ENCODE measurements at places on chromosomes 2 and 18.

DNA sequence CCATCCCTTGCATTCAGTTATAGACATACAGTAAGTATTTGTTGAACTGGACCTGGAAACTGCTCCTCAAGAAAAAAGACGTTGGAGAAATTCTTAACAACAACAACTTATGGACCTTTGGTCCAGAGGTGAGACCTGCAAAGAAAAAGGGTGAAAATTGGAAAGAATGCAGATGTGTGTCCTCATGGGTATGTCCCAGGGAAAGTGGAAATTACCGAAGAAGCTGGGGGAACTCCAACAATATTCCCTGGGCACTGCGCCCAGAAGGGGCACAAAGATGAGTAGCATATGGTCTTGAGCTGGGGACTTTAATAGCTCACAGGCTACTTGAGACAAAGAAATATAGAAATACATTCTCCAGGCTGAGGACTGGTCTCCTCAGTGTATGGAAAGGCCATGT, 35.5 kb upstream of the YWHAQ start:
- no peak for DNase-seq

DNA sequence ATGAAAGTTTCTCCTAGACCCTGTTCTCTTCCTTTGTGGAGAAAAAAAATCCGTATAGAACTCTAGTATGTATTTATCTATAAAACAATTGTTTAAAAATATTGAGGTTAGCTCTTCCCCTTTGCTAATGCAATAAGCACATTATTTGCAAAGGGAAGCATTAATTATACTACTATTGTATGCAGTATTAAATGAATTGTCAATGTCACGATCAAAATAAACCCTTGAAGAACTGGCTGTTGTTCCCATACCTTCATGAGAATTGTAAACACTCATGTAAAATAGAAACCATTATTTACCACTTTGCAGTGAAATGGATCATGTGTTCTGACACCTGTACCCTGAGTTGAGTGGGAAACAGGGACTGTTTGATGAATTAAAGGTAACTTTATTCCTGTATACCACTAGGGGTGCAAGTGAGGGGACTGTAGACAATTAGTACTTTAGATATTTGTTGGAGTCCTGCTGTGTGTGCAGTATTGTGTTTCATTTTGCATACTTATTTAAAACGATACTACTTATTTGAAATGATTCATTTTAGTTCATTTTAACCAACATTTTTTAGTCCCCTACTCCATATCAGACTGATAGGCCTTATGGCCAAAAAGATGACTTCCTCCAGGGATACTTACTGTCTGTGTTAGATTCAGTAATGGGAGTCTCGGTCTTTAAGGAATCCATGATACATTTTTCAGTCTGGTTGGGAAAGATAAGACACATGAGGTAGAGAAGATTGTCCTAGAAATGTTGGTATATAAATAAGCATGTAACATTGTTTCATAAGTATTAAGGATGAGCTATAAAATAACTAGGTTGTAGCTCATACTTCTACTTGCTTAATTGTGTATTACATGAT, 7.9 kb downstream of the PKP4 start:
- DNase-seq, result no peak

DNA sequence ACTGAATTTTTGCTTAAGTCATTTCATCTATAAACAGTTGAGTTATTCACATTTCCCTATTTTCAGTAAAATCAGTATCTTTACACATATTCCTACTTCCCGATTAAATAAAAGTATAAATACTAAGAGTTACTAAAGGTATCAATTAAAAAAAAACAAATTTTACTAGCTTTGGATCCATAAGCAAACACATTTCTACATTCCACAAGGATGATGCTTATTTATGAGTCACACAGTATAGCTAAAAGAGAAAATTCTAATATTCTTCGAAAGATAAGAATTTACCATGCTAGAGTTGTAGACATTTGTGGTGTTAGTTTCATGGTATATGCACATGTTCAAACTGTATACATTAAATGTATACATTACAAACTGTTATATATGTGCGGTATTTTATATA, 23.7 kb downstream of the PGAP1 start:
- no peak for DNase-seq

DNA sequence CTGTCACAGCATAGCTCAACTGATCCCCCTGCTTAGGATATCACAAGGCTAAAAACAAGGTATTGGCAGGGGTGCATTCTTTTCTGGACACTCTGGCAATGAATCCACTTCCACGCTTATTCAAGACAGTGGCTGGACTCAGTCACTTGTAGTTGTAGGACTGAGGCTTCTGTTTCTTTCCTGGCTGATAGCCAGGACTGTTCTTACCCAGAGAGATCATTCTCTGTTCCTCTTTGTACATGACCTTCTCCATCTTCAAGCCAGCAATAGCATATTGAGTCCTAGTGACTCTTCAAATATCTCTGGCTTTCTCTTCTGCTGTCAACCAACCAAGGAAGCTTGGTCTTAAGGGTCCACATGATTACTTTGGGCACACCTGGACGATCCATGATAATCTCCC, 241.3 kb downstream of the RBM43 start:
- DNase-seq, result no peak

DNA sequence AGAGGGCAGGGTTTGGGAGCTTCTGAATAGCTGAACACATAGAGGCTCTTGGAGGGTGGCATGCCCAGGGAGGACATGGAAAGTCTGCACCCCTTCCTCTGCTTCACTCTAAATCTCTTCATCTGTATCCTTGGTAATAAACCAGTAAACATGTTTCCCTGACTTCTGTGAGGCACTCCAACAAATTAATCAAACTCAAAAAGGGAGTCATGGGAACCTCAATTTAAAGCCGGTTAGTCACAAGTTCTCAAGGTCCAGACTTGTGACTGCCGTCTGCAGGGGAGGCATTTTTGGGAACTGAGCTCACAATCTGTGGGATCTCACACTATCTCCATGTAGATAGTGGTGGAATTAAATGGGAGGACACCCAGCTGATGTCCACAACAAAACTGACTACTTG, 33.1 kb upstream of the STON1 start:
- no peak for DNase-seq

GRCh38 chr2:187486241-187486640, 38.2 kb upstream of the CALCRL start:
- DNase-seq, result no peak

GRCh38 chr2:7557376-7557775, 640.2 kb downstream of the RNF144A start:
- no peak for DNase-seq

GRCh38 chr2:140185076-140185475, 1404.9 kb upstream of the NXPH2 start:
- DNase-seq, result no peak

DNA sequence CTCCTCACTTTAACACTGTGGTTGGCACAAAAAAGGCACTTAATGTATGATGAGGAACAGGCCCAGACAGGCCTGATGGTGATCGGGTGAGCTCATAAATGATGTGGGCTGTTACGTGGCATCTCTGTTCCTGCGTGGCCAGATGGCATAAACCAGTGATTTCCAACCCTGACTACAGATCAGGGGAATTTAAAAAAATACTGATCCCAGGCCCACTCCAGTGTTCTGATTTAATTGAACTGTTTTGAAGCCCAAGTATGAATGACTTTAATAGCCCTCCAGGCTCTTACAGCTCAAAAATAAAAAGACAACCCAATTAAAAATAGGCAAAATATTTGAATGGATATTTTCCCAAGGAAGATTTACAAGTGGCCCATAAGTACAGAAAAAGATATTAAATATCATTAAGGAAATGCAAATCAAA, 48.2 kb downstream of the LIPG start:
- DNase-seq, result no peak

DNA sequence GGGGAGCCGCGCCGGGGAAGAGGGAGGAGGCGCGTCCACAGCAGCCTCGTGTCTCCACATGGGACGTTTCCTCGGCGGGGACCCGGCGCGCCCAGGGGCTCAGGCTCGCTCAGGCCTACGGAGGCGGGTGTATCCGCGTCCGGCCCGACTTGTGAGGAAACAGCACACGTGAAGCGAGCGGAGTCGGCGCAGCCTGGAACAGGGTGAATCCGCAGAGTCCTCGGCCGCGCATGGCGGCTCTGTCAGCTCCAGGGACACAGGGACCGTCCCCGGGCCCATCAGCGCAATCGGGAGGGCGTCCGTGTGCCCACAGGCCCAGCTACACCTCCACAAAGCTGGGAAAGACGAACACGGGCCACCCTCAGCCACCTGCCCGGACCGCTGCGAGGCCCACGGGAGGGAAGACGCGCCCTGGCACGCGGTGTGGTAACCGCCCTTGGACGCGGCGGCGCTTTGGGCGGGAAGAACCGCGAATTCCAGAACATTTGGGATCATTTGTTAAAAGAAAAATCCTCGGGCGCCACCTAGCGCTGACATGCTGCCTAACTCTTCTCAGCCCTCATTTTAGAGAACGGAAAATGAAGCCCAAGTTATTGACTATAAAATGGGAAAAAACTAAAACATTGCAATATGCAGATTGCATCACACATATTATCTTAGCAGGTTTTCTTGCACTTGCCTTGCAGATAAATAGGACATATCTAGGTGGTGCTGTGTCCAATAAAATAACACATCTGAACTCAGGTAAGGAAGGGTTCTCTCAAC, 40.4 kb downstream of the TMEM18 start:
- peak; percentile 90 for DNase-seq

DNA sequence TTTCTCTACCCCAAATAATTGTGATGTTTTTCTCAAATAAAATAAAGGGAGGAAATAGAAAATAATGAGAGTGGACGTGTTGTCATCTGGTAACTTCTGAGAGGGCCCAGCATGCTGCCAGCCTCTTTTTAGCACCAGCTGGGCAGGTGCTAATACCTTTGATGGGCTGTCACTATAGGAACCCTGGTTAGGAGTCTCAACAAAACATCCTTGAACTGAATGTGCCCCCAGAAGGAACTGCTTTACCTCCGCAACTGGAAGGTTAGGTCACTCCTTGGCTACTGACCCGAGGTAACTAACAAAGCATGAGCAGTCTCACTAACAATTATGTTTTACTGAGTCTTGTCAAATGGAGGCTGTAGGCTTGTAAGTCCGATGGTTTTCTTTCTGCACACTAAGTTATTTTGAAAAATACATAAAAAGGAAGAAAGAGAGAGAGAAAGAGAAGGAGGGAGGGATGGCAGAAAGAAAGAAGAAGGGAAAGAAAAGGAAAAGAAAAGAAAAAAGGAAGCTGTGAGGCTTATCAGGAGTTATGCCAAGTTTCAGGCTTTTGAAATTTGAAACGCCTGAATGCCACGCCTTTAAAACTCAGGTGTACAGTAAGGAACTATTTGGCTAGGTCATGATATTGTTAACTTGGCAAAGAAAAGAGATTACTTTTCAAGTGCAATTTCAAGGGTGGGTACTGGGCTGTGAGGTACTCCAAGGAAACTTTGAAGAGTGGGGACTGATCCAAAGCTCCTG, 91.0 kb downstream of the TGIF1 start:
- no peak for DNase-seq

DNA sequence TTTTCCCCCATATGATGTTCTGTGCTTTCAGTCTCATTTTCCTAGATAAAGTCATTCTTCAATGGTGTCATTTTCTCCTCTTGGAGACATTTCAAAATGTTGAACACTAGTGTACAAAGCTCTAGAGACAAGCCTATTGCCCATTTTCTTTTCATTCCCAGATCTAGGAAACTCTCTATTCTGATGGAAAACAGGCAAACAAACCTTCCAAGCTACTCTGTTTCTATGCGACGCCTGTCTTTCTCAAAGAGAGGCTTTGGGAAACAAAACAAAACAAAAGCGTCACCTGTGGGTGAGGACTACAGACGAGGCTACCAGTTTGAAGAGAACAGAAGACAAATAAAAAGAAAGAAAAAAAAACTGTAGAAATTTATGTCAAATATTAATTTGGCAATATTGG, 311.0 kb downstream of the CBLN2 start:
- DNase-seq, result no peak

GRCh38 chr2:118987886-118988285, 45.9 kb downstream of the MARCO start:
- no peak for DNase-seq

DNA sequence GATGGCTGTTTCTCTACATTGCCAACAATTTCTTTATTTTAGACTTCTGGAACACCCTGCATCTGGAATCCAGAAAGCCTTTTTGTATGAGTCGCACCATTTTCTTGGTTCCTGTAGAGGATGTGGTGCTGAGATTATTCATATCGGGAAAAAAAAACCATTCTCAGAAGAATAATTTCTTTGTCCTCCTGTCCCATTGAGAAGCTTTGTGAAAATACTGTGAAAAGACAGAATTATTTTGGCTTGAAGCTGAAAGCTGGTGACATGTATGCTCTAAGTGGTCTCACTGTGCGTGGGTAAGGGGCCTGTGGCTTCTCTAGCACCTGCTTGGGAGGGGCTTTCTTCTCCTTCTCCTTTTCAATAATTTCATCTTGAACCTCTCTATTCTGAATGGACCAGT, 138.4 kb downstream of the FAM210A start:
- no peak for DNase-seq

DNA sequence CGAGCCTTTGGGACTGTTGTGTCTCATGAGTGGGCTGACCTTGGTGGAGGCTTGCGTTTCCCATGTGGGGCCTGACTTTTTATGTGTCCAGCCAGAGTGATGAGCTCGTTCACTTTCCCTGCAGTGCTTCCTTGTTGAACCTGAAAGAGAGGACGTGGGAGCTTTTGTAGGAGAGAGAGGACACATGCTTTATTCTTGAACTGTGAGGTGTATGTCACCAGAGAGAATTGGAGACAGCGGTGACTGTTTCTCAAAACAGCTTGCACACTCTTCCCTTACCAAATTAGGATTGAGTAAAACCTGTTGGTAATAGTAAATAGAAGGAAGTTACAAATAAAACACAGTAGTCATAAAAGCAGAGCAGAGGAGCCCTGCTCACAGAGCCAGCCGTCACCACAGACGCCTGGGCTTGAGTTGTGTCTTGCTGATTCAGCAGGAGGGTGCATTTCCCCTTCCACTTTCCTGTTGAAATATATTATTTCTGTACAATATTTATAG, 60.7 kb downstream of the INPP4A start:
- peak; percentile 41 for DNase-seq

DNA sequence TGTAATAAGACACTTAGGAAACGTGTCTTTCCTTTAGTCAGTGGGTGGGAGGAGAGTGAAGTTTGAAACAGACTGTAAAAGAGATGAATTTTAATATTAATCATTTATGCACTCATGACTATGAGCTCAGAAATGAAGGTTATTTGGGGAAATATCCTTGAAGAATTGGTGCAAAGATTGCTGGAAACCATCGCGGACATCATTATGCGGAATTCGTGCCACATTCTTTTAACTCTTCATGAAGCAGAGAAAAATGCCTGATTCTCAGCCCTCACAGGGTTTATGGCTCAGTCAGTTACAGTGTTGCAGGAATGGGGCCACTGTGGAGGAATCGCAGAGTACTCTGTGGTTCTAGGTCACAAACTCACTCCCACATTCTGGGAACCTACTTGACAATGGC, 109.7 kb downstream of the RGPD3 start:
- DNase-seq, result peak; percentile 60

DNA sequence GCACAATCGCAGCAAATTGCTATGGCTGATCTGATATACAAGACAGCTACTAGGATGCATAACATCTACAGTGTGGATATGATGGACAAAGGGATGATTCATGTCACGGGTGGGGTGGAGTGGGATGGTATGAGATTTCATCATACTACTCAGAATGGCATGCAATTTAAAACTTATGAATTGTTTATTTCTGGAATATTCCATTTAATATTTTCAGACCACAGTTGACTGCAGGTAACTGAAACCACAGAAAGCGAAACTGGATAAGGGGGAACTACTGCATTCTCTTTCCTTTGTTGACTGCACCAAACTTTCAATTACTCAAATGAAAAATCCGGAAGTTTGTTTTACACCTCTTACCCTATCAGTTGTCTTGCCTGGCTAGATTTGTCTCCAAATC, 94.4 kb upstream of the NEUROD1 start:
- no peak for DNase-seq

- no peak for DNase-seq
These were observed 166.0 kb downstream of the SRBD1 start for GRCh38 chr2:45445037-45445436.

GRCh38 chr2:95264624-95265023, 9.6 kb upstream of the PROM2 start:
- DNase-seq, result no peak
